ENCODE measurements at places on chromosomes 11 and 22.

DNA sequence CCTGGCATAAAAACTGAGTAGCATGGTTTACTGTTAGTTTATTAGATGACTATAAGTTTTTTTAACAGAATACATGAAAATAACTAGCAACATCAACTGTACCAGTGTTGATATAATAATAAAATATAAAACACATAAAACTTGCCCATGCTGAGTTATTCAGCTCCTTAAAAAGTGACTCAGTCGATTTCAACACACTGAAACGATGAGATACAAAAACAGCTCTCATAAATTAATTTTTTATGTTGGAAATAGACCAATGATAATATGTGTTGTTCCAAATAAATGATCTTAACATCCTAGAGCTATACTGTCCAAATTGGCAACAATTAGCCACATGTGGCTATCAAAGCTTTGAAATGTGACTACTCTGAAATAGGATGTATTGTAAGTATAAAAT, 15.9 kb downstream of the PDGFD start:
- DNase-seq = no peak

DNA sequence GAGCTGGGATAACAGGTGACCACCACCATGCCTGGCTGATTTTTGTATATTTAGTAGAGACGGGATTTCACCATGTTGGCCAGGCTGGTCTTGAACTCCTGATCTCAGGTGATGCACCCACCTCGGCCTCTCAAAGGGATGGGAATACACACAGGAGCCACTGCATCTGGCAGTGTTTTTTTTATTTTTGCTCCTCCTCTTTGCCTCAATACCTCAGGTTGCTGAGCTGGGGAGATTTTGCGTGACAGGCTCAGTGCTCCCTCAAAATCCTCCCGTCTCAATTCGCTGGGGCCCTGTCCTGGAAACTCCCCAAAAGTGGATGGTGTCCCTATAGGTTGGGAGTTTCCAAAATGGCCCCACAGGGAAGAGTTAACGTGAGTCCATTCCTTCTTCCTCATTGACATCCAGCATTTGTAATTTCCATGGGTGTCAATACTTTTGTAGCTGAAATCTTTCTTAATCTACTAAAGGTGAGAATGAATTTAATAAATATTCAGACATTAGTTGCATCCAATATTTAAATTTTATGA, 71.8 kb downstream of the GGTLC2 start:
- no peak for DNase-seq

- DNase-seq = no peak
Measured at GRCh38 chr11:70595452-70595851, 197.1 kb downstream of the CTTN start.

DNA sequence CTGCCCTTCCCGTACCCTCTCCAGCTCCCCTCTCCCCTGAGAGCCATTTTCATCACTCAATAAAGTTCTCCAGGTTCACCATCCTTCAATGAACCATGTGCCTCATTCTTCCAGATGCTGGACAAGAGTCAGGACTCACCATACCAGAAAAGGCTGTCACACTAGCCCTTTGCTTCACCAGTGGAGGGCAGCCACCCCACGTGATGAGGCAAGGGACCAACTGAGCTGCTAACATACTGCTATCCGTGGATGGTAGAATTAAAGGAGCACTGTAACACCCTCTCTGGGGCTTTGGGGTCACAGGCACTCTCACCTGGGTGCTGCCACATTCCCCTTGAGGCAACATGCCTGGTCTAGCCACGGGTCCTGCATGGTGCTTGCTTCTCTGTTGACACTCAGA, 13.1 kb upstream of the OR5I1 start:
- DNase-seq = no peak

GRCh38 chr11:44949160-44950030, 1.3 kb downstream of the TP53I11 start:
- no peak for DNase-seq

DNA sequence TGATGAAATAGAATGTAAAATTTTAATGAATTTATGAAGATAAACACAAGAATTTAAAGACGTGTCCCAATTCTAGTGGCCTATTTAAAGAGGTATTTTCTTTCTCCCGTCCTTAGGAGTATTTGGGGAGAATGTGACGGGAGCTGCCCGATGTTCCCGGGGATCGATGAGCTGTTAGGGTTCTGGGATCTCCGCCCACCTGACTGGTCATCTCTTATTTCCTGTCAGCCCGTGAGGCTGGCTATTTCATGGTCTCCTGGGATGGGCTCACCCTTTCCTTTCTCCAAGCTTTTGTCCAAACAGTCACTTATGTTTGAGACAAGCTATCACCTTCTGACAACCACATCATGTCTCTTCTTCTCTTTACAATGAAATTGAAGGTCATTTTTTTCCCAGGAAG, 16.9 kb upstream of the CLMP start:
- no peak for DNase-seq

DNA sequence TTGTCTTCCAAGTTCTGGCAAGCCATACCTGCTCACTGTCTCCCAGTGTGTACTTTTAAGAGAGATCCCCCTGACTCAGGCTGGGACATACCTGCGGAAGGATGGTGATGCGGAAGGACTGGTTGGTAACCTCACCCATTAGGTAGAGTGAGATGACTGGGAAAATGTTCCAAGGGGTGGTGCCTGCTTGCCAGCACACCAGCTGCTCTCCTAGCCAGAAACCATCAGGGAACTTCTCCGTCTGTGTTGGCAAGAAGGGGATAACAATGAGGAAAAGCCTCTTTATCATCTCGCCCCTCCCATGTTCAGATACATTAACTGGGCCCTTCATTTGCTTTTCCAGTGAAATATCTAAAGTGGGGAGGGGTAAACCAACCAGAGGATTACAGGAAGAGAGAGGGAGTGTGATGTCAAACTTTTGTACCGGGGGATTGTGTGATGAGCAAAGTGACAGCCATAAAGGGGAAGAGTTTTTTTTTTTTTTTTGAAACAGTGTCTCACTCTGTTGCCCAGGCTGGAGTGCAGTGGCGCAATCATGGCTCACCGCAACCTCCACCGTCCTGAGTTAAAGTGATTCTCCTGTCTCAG, at the start of gene BACE1-AS:
Gene BACE1-AS (plus strand): TSS at position 538 of the 588 bp plus-strand sequence.
- no peak for DNase-seq

DNA sequence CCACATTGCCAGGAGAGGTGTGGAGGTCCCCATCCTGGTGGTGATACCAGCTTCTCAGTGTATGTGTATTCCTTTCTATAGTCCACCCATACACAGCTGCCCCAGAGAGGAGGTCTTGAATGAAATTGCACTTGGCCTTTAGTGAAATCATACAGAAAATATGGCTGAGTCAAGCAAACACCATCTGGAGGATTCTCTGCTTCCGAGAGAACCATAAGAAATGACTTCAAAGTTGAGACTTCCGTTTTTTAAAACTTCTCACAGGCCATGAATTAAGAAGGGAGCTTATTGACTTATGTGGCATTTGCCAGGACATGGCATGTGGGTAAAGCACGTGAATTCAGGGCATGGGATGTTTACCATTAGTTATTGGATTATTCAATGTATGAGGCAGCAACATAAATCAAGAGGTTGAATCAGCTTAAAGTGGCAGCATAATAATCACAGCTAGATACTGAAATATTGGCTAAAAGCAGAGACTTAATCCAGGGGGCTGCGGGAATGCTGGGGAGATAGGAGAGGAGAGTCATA, 119.1 kb upstream of the MTNR1B start:
- DNase-seq = no peak

- no peak for DNase-seq
Measured at GRCh38 chr11:44300844-44301563, 8.9 kb downstream of the ALX4 start.

- no peak for DNase-seq
Measured at GRCh38 chr22:33542153-33542552, 378.1 kb downstream of the LARGE1 start.

Measured in T-helper 9 cell (primary cell).